ENCODE measurements at places on chromosomes 6 and 20.

- no peak for DNase-seq
Measured at GRCh38 chr20:15033269-15033668, 695.9 kb upstream of the FLRT3 start.

DNA sequence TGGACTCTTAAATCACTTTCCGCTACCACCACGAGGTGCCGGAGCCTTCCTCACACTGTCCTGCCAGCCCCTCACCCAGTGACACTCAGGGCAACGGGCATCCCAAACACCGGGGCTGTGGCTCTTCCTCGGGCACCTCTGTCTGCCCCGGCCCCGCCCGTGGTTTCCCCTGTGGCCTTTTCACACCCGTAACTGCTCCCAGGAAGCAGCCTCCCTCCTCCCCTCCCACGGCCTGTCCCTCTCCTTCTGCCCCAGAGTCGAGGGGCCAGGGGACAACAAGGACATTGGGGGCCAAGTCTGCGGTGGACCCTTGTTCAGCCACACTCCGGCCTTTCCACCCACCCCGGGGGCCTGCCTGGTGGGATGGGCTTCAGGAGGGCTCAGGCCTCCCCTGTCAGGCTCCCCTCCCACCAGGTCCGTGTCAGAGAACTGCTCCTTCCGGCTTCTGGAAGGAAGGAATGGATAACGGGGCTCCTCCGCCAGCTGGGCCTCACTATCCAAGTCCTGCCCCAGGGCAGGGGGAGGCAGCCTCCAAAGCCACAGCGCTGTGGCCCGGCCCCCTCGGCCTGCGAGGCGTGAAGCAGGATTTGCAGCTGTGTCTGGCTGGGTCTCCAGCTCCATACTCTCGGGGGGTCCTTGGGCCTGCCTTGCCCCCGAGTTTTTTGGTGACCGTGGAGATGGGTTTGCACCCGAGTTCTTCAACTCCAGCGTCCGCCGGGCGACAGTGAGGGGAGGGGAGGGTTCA is 54.7 kb upstream of the CHRNA4 start:
- DNase-seq, result no peak

GRCh38 chr20:12592756-12593155 is 416.0 kb upstream of the SPTLC3 start:
- no peak for DNase-seq

- no peak for DNase-seq
Measured at GRCh38 chr6:91464201-91464600, 877.3 kb upstream of the MAP3K7 start.

DNA sequence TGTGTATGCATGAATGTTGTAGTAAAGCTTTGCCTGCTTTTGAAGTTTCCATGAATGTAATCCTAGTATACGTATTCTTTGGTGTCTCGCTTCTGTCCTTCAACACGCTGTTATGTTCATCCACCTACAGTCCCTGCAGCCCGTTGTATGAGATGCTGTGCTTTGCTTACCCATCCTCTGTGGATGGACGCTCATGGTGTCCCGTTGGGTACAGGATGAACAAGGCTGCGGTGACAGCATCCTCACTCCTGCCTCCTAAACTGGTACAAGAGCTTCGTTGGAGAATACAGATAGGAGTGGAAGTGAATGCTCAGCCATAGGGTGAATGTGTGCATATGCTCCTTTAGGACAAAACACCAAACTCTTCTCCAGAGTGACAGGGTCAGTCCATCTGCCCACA is 366.2 kb downstream of the ZFAND3 start:
- no peak for DNase-seq

- DNase-seq, result no peak
Measured at GRCh38 chr6:7454696-7455358, 65.2 kb downstream of the RIOK1 start.

GRCh38 chr20:39364320-39364719 is 402.2 kb downstream of the DHX35 start:
- DNase-seq, result no peak

DNA sequence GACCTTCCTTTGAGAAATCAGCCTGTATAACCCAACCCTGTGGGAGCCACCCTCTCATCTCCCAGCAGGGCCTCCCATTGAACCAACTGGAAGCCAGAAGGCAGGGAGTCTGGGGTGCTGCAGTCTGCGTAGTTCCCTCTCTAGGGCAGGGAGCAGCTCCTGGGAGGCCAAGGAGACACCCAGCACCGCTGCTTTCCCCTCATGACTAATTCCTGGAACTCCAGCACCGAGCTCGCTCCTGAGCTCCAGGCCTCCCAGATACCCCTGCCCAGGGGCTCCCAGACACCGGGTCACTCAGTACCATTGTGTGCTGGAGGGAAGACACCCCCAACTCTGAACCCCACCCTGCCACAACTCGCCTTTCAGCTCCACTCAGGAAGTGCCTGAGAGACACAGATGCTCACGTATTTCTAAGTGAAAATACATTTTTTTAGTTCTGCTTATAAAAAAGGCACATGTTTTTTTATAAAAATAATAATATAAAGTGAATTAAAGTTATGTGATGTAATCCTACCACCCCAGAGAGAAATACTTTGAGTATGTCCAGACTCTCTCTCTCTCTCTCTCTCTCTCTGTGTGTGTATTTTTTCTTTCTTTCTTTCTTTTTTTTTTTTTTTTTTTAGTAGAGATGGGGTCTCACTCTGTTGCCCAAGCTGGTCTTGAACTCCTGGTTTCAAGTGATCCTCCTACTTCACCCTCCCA is 17.5 kb downstream of the PIM1 start:
- no peak for DNase-seq

DNA sequence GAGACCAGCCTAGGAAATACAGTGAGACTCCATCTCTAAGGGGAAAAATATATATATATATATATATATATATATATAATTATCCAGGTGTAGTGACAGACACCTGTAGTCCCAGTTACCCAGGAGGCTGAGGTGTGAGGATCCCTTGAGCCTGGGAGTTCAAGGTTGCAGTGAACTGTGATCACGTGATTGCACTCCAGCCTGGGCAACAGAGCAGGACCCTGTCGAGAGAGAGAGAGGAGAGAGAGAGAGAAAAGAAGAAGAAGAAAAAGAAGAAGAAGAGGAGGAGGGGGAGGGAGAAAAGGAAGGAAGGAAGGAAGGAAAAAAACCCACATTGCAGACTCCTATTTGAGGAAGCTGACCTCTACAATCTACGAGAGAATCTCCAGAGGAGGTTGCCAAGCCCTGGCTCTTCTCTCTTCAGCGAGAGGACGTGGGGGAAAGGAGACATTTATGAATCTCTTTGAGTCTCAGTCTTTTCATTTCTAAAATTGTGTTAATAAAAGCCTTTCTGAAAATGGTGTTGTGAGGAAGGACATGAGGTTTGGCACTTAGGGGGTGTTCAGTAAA is 49.7 kb downstream of the COL11A2 start:
- no peak for DNase-seq

DNA sequence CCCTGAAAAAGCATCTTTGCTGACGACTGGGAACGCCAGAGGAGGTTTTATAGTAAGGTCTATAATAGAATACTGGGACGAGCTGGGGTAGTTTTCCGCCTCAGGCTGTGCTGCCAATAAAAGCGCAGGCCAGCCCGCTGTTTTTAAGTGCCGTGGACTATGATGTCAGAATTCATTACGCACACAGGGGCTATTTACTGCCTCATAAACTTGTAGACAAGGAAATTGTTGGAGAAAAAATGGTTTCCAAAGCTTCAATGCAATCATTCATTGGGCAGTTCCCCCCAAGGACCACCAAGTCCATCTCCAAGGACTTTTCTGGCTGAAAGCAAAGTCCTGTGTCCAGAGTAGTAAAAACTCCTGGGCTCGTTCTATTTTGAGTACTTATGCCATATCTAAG is 20.4 kb upstream of the FOXF2 start:
- DNase-seq, result no peak

- DNase-seq, result no peak
Measured at GRCh38 chr20:51189814-51190782, 167.2 kb upstream of the KCNG1 start.

DNA sequence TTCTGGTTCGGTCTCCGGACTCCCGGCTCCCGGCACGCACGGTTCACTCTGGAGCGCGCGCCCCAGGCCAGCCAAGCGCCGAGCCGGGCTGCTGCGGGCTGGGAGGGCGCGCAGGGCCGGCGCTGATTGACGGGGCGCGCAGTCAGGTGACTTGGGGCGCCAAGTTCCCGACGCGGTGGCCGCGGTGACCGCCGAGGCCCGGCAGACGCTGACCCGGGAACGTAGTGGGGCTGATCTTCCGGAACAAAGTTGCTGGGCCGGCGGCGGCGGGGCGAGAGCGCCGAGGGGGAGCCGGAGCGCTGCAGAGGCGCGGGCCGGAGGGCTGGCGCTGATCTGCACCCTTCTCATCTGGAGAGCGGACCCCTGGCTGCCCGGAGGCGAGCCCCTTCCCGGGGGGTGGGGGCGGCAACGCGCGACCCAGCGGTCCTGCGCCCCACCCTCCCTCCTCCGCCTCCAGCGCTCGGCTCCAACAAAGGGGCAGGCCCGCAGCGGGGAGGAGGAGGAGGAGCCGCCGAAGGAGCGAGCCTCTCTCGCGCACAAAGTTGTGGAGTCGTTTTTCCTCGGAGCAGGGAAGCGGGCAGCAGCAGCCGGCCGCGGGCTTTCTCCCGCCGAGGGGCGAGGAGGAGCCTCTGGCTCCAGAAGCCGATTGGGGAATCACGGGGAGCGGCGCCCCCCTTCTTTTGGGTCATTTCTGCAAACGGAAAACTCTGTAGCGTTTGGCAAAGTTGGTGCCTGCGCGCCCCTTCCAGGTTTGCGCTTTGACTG is at the start of gene UTRN:
UTRN (plus strand) TSS at position 553 of the 765 bp plus-strand sequence. CDS start 6,494 bp downstream, outside the sequence.
- peak; percentile 81 for DNase-seq

DNA sequence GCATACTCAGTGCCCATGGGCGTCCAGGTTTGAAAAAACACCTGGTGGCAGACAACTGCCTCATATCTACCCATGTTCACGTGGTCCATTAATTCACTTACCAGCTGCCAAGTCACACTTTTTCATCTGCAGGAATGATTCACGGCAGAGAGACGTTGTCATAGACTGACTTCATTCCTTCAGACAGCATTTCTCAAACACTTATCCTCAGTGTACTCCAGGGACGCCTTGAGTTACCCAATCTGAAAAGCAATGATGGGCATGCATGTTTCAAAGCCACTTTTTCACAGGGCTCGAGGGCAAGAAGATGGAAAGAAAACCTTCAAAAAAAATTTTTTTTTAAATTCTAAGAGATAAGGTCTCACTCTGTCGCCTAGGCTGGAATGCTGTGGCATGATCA is 6.0 kb downstream of the MMP24OS start:
- no peak for DNase-seq

GRCh38 chr20:38990728-38991127 is 28.6 kb downstream of the DHX35 start:
- DNase-seq, result no peak

DNA sequence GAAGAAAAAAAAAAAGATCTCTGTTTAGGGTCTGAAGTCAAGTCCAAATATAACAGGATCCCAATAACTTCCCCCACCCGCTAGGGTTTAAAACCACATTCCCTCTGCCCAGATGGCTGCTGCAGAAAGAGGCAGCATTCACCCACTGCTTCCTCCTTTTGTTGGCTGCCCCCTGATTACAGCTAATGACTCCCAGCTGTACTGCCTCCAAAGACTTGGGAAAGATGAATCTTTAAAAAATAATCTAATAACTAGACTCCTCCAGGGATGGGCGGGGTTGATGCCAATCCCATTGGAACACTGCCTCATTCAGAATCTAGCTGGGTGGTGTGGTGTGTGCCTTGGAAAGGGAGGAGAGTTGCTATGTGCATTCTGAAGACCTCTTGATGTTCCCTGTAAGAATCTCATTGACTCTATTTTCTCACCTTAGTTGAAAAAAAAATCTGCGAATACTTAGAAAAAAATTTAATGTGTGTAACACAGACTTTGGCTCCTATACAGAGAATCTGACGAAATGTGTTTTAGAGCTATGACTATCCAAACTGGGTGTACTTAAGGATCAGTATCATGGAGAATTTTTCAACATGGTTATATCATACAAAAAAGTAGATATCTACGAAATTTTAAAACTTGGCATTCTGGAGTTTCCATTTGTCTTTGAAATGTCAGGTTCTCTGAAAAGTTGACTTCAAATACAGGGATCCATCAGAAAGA is 174.0 kb downstream of the RNF144B start:
- no peak for DNase-seq

- DNase-seq, result no peak
Measured at GRCh38 chr6:70527071-70527737, 39.5 kb upstream of the SDHAF4 start.

DNA sequence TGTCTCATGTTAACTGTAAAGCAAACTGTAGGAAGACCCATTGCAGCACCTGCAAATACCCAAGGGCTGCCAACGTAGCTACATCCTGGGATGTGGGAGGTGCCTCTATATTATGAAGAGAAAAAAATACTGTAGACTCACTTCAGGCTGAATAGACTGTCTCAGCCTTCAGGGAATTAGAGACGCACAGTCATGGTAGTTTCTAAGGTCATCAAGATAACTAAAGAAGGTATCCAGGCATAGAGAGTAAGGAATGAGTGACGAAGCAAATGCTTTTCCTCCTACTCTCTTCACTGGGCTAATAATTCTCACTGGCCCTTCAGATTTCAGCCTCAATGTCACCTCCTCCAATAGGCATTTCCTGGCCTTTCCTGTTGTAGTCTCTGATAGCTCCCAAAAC is 121.6 kb upstream of the ECI2 start:
- no peak for DNase-seq

GRCh38 chr6:10465629-10466499 is 51.0 kb upstream of the TFAP2A start:
- peak; percentile 41 for DNase-seq

- DNase-seq, result peak; percentile 23
Measured at GRCh38 chr20:44650771-44651433, 597 bp downstream of the ADA start.

GRCh38 chr6:10268611-10269310 is 146.1 kb downstream of the TFAP2A start:
- DNase-seq, result peak; percentile 7

DNA sequence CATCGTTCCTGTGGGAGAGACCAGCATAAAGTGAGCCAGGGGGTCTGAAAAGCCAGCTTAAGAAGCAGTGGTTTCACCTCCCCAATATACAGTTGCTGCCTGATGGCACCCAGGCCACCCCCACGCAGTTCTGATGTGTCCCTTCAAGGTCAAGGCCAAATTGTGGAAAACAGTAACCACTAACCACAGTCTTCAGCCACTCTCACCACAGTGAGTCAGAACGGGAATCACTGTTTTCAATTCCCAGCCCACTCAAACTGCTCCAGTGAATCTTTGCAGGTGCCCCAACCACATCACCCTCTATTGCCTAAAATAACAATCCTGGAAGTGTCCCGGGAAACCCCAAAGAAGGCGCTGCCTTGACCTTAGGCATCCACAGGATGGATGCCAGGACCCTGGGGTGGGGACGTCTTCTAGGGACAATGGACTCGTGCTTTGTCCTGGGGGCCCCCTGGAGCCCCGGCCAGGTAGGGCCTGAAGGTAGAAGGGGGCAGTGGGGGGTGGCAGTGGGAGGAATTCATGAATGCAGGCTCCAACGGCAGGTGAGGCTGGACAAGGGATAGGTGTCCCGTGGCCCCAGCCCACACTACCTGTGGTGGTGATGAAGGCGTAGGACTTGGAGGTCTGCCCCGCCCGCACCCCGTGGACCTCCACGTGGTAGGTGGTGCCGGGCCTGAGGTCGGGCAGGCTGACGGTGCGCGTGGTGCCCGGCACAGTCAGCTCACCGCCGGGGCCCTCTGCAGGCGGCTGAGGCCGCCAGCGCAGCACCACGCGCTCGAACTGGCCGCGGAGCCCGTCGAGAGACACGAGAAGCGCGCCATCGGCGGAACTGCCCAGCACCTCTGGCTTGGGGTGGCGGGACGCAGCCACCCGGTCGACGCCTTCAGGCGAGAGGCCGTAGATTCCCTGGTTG is 22.2 kb downstream of the TNXB start:
- no peak for DNase-seq

GRCh38 chr20:1283522-1284510 is 17.7 kb downstream of the SNPH start:
- DNase-seq, result no peak
